ENCODE measurements at places on chromosomes 7 and 10. TPM values are rescaled to one million over a fixed set of nuclear protein-coding genes. Genes with fewer than 3 reads are reported as not detected.

DNA sequence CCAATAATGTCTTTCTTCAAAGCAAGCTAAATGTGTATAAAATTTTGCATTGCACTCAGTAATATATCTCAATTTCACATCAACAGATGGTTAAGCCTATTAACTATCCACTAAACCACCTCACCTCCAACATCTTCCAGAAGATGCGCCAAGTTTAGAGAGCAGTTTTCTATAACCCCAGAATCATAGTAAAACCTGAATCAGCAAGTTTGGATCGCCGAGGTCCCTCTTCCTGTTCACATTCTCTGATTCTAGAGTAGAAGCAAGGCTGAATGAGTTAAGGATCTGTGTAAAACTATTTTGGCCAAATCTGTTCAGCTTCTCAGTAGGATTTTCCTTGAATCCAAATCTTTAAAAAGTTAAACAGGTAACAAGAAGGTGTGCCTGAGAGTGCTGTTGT, 1.4 kb upstream of the FAM204A start:
- peaks cover 12% of the 10 kb centered on the region for H3K4me1 ChIP-seq
- no peak overlapping the region for H3K4me3 ChIP-seq
- no peak overlapping the region for H3K27ac ChIP-seq
- peaks cover 8% of the 10 kb centered on the region for H3K27me3 ChIP-seq
- H3K36me3 ChIP-seq = no peaks in the 10 kb centered on the region

GRCh38 chr10:80493522-80494051, 39.5 kb downstream of the TSPAN14 start:
- peaks cover 82% of the 10 kb centered on the region for H3K4me1 ChIP-seq
- H3K4me3 ChIP-seq = no peak overlapping the region
- H3K27ac ChIP-seq = peak overlapping the region; percentile 38
- DNase-seq = no peak

- DNase-seq = no peak
- no peak overlapping the region for H3K27ac ChIP-seq
- no peak overlapping the region for H3K4me3 ChIP-seq
These were observed 12.5 kb downstream of the LIPA start for GRCh38 chr10:89238956-89239644.

DNA sequence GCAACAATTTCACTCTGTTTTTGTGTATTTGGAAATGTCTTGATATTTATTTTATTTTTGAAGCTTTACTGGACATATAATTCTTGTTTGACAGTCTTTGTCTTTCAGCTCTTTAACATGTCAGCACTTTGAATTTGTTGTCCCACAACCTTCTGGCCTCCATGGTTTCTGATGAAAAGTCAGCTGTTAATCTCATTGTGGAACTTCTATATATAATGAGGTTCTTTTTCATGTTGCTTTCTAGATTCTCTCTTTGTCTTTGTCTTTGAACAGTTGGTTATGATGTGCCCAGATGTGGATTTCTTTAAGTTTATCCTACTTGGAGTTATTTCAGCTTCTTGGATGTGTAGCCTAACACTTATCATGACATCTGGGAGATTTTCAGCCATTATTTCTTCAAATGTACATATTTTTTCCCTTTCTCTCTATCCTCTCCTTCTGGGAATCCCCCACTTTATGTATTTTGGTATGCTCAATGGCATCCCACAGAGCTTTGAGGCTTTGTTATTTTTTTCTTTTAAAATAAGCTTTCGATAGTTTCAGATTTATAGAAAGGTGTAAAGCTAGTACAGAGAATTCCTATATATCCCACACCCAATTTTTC, 9.5 kb upstream of the LMTK2 start:
- peaks cover 3% of the 10 kb centered on the region for H3K27me3 ChIP-seq
- no peak for DNase-seq
- H3K27ac ChIP-seq = no peak overlapping the region
- no peak overlapping the region for H3K4me3 ChIP-seq
- H3K4me1 ChIP-seq = no peaks in the 10 kb centered on the region

GRCh38 chr7:105277341-105277740, 111.4 kb downstream of the SRPK2 start:
- H3K36me3 ChIP-seq = no peaks in the 10 kb centered on the region
- H3K4me3 ChIP-seq = no peak overlapping the region
- H3K27me3 ChIP-seq = no peaks in the 10 kb centered on the region
- DNase-seq = no peak
- H3K27ac ChIP-seq = no peak overlapping the region

- H3K27ac ChIP-seq = no peak overlapping the region
- H3K4me1 ChIP-seq = no peaks in the 10 kb centered on the region
- DNase-seq = no peak
These were observed 266.8 kb downstream of the SORCS1 start for GRCh38 chr10:106897719-106898118.

- no peaks in the 10 kb centered on the region for H3K36me3 ChIP-seq
- no peaks in the 10 kb centered on the region for H3K27me3 ChIP-seq
- no peak for DNase-seq
- peaks cover 40% of the 10 kb centered on the region for H3K4me1 ChIP-seq
- H3K27ac ChIP-seq = no peak overlapping the region
These were observed 108.5 kb upstream of the ANLN start for GRCh38 chr7:36280840-36281812.

GRCh38 chr10:114708717-114709335, 50.8 kb upstream of the ABLIM1 start:
- H3K4me3 ChIP-seq = no peak overlapping the region
- H3K27me3 ChIP-seq = no peaks in the 10 kb centered on the region
- H3K4me1 ChIP-seq = no peaks in the 10 kb centered on the region
- H3K27ac ChIP-seq = no peak overlapping the region

DNA sequence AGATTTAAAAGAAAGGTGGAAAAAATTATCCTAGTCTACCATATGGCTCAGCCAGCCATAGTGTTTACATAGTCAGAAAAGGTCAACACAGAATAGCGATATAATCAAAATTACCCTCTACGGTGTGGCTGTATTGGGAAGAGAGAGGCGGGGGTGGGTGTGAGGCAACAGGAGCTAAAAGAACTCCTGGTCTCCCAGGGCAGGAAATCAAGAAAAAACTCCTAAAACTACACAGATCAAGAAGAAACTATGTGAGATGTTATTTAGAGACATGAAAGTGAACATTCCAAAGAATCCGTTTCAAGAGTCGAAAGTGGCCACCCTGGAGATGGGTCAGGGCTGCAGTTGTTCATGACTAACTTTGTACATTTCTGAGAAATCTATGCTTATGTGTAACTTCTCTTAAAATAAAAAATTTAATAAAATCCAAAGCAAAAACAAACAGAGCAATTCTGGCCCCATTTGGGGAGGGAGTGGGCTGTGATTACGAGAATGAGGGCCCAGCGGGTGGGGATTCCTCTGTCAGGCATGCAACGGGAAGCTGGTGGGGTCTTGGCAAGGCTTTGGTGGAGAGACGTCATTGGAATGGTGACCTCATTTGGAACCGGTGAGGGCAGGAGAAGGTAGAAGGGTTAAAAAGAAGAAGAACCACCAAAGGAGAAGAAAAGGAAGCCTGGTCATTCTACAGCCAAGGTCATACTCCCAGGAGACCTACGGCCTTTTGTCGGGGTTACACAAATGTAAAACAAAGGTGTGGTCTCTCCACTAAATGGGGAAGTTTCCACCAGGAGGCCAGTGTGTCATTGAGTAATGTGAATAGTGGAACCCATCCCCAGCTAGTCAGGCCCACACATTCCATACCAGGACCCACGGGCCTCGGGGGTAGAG, 71.2 kb upstream of the DUSP5 start:
- no peaks in the 10 kb centered on the region for H3K27me3 ChIP-seq
- no peaks in the 10 kb centered on the region for H3K36me3 ChIP-seq
- no peak for DNase-seq
- no peak overlapping the region for H3K4me3 ChIP-seq
- H3K27ac ChIP-seq = no peak overlapping the region

GRCh38 chr10:11643039-11643438, 31.6 kb upstream of the USP6NL start:
- no peaks in the 10 kb centered on the region for H3K36me3 ChIP-seq
- no peaks in the 10 kb centered on the region for H3K4me1 ChIP-seq
- DNase-seq = no peak
- H3K4me3 ChIP-seq = no peak overlapping the region
- no peaks in the 10 kb centered on the region for H3K27me3 ChIP-seq

DNA sequence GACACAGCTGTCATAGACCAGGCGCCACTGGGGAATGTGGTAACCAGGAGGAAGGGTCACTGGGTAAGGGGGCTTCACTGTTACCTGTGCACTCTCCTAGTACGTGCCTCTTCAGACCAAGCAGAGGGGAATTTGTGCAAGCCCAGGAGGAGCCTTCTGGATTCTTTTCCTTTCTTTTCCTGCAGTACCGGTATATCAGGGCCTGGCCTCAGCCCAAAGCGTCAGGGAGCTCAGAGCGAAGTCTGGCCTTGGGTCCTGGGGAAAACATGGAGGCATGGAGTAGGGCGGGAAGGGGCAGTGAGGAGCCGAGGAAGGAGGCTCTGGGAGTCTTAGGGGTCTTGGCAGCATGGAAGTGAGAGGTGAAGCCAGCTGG, 133.6 kb upstream of the GDF10 start:
- H3K27me3 ChIP-seq = peaks cover 6% of the 10 kb centered on the region
- peaks cover 21% of the 10 kb centered on the region for H3K4me1 ChIP-seq
- H3K27ac ChIP-seq = no peak overlapping the region
- no peak overlapping the region for H3K4me3 ChIP-seq
- no peaks in the 10 kb centered on the region for H3K36me3 ChIP-seq

- H3K27ac ChIP-seq = no peak overlapping the region
- no peaks in the 10 kb centered on the region for H3K4me1 ChIP-seq
- H3K27me3 ChIP-seq = no peaks in the 10 kb centered on the region
- DNase-seq = no peak
- H3K4me3 ChIP-seq = no peak overlapping the region
- H3K36me3 ChIP-seq = no peaks in the 10 kb centered on the region
These were observed 229.9 kb upstream of the MAGI2 start for GRCh38 chr7:79683185-79683890.

DNA sequence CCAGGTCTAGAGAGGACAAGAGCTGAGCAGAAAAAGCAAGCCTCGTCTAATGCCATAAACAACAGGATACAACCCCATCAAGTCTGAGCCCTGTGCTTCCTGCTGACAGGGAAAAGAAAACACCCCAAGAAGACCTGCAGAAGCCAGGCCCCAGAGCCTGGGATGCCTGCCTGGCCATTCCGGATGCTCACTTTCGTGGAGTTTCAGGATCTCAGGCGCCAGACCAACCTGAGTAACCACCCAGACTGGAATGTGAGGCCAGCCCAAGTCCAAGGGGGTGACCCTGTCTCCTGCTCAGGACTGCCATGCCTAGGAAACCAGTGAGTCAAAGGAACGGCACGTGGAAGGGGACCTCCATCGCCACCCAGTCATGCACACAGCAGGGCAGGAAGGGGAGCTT, 74.3 kb downstream of the PLXNA4 start:
- no peaks in the 10 kb centered on the region for H3K4me1 ChIP-seq
- no peaks in the 10 kb centered on the region for H3K27me3 ChIP-seq
- DNase-seq = no peak
- H3K4me3 ChIP-seq = no peak overlapping the region
- H3K36me3 ChIP-seq = no peaks in the 10 kb centered on the region
- no peak overlapping the region for H3K27ac ChIP-seq

DNA sequence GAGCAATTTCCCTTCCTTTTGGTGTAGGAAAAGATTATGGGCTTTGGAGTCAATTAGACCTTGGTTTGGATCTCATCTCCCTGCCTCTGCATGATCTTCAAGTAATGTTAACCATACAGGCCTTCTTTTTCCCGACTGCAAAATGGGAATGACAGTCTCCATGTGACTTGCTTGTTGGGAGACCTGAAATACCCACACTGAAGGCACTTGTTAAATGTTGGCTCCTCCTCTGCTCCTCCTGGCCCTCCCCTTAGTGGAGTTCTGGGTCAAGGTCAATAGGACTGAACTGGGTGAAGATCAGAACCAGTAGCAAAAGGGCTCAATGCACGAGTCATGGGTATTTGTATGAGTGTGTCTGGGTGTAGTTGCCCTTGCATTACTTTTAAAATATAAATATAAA, 179.4 kb upstream of the PRR15 start:
- H3K27me3 ChIP-seq = no peaks in the 10 kb centered on the region
- no peaks in the 10 kb centered on the region for H3K36me3 ChIP-seq
- DNase-seq = no peak
- no peaks in the 10 kb centered on the region for H3K4me1 ChIP-seq

DNA sequence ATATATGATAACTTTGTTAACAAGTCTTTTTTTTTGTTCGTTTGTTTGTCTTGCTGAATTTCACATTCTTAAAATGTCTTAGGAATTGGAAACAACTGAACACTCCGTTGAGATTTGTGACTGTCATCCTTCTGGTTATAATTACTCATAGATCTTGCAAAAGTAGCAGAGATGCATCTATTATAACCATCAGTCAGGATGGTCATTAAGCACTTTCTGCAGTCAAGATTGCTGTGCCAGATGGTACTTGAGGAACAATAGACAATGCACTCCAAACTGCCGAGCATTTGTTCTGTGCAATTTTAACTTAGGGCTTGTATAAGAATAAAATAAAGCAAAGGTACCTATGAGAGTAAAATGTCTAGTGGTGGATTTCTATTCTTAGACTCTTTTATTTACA, 710.1 kb upstream of the KCND2 start:
- no peaks in the 10 kb centered on the region for H3K27me3 ChIP-seq
- H3K36me3 ChIP-seq = no peaks in the 10 kb centered on the region
- H3K4me1 ChIP-seq = no peaks in the 10 kb centered on the region
- no peak for DNase-seq
- H3K4me3 ChIP-seq = no peak overlapping the region

DNA sequence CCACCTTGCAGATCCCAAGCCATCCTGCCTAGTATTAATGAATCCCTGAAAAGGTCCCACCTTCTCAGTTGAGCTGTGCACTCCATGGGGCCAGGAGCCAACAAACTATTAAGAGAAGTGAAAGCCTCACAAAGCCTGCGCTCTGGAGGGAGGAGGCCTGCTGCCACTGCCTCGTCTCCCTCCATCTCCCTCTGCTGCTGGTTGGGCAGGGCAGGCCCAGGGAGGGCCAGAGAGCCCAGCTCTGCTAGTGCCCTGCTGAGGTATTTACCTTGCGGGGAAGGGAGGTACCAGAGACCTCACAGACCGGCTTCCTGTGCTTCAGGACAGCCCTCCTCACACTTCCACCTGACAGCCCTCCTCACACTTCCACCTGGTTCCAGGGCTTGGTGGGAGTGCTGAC, 171.5 kb downstream of the SH3PXD2A start:
- H3K4me3 ChIP-seq = no peak overlapping the region
- no peaks in the 10 kb centered on the region for H3K27me3 ChIP-seq
- no peaks in the 10 kb centered on the region for H3K36me3 ChIP-seq
- no peak for DNase-seq
- no peak overlapping the region for H3K27ac ChIP-seq
- peaks cover 9% of the 10 kb centered on the region for H3K4me1 ChIP-seq

The NKX6-2 gene
- total RNA-seq = not detected

The ADIRF gene
- not detected for total RNA-seq

The TBC1D12 gene
- total RNA-seq = 4.8 TPM

The CRHR2 gene
- not detected for total RNA-seq

The HMX2 gene
- total RNA-seq = not detected

The GRM8 gene
- not detected for total RNA-seq

The PPP1R9A gene
- 1.6 TPM for total RNA-seq

The OPN4 gene
- not detected for total RNA-seq

The MUC12 gene
- 1.2 TPM for total RNA-seq

The TRIM50 gene
- total RNA-seq = not detected

All from natural killer cell (primary cell).